ENCODE measurements at places on chromosomes 11 and 22. TPM values are rescaled to one million over a fixed set of nuclear protein-coding genes. Genes with fewer than 3 reads are reported as not detected.

Gene BDNF
- 4.2 TPM for total RNA-seq

GRCh38 chr11:64851831-64852351 lies 7.4 kb upstream of the CDC42BPG start:
- peaks cover 52% of the 10 kb centered on the region for H3K4me1 ChIP-seq
- no peak overlapping the region for H3K4me3 ChIP-seq
- H3K36me3 ChIP-seq = peaks cover 4% of the 10 kb centered on the region
- H3K27me3 ChIP-seq = no peaks in the 10 kb centered on the region

DNA sequence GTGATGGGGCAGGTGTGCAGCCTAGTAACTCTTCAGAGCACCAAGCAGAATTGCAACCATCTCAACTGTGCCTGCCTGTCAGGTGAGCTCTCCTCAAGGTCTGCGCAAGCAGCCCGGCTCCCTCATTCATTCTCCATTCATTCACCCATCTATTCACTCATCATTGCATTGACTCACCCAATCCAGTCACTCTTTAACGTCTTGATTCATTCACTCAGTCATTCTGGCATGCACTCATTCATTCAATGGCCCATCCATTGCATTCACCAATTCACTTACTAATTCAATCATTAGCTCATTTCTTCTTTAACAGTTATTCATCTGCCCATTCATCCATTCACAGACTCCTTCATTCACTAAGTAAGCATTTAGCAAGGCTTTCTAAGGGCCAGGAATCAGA lies 111.8 kb downstream of the PDE2A start:
- H3K36me3 ChIP-seq = no peaks in the 10 kb centered on the region
- DNase-seq = no peak
- no peak overlapping the region for H3K4me3 ChIP-seq
- no peak overlapping the region for H3K27ac ChIP-seq
- H3K27me3 ChIP-seq = peaks cover 24% of the 10 kb centered on the region

- H3K27ac ChIP-seq = no peak overlapping the region
- H3K4me3 ChIP-seq = no peak overlapping the region
- no peaks in the 10 kb centered on the region for H3K36me3 ChIP-seq
- DNase-seq = no peak
- H3K4me1 ChIP-seq = no peaks in the 10 kb centered on the region
- H3K27me3 ChIP-seq = peaks cover 7% of the 10 kb centered on the region
Observed at GRCh38 chr22:37467391-37467955, 18.7 kb downstream of the MFNG start.

DNA sequence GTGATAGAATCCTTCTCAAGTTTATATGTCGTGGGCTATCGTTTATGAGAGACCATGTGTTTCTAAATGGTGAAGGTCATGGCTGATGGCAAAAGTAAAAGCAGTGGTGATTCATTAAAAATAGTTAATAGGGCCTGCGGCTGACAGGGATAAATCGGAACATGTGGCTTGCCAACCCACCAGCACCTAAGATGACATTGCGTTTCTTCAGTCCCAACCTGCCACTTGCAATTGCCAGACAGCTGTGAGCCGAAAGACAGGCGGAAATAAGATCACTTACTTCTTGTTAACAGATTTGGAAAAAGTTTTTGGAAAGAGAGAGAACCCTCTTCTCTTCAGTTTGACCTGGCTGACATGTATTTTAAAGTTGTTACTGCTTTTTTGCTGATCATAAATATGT lies 131.5 kb upstream of the MPPED2 start:
- no peaks in the 10 kb centered on the region for H3K36me3 ChIP-seq
- no peak overlapping the region for H3K27ac ChIP-seq

Gene FAT3
- 12.3 TPM for total RNA-seq

Gene PATE4
- total RNA-seq = not detected

- no peak for DNase-seq
- H3K4me3 ChIP-seq = peak overlapping the region; percentile 84
- no peaks in the 10 kb centered on the region for H3K27me3 ChIP-seq
- peaks cover 2% of the 10 kb centered on the region for H3K36me3 ChIP-seq
- H3K4me1 ChIP-seq = peaks cover 57% of the 10 kb centered on the region
Observed at GRCh38 chr11:46280706-46281105, 3.2 kb downstream of the CREB3L1 start.

DNA sequence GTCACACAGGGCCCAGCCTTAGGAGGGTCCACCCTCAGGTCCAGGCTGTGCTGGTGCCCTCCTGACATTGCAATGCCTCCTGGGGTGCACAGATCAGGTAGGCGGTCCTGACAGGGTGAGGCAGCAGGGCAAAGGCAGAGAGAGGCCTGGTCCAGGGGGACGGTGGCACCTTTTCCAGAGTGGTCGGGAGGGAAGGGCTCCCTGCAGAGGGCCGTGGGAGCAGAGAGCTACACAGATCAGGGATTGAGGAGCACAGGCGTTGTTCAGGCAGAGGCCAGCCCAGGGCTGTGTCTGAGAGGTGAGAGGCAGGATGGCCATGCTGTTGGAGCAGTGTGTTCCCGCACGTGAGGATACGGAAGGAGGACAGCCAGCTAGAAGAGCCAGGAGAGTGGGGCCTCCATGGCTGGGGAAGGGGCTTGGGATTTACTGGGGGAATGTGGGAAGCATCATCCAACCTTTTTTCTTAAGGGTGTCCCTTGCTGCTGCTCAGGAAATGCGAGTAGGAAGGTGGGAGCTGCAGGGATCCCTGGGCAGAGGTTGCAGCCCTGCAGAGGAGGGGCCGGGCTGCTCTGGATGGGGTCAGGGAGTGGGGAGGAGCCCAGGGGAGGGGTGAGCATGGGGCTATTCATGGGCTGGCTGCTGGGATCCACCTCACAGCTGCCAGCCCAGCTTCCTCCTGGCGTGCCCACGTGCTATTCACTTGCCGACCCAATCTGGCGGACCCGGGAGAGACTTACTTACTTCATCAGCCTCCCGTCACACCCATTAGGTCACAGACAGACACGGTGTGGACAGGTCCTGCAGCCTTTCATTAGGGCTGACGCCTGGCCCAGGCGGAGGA lies 1516.4 kb downstream of the TBC1D22A start:
- no peak overlapping the region for H3K4me3 ChIP-seq
- H3K27me3 ChIP-seq = peaks cover 32% of the 10 kb centered on the region
- DNase-seq = peak; percentile 77
- H3K4me1 ChIP-seq = no peaks in the 10 kb centered on the region
- no peaks in the 10 kb centered on the region for H3K36me3 ChIP-seq

Gene SAA4
- total RNA-seq = not detected

DNA sequence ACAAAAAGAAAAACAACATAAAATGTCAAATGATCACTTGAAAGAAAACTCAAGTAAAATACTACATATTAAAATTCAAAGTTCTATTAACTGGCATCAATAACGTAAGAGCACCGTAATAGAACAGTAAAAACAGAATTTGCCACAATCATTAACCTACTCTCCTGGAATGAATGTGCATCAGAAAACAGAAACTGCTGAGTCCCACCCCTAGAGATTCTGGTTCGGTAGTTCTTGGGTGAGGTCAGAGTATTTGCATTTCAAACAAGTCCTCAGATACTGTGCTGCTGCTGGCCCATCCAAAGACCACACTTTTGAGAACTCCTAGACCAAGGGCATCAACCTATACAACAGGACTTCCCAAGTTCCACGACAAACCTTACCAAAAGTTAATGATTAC lies 23.5 kb downstream of the PITPNB start:
- H3K4me1 ChIP-seq = no peaks in the 10 kb centered on the region
- H3K27ac ChIP-seq = no peak overlapping the region
- no peak for DNase-seq
- H3K4me3 ChIP-seq = no peak overlapping the region
- peaks cover 59% of the 10 kb centered on the region for H3K36me3 ChIP-seq
